ENCODE measurements at places on chromosomes 11 and 22.

GRCh38 chr11:20369826-20370225 lies 6.3 kb downstream of the HTATIP2 start:
- no peak for DNase-seq

GRCh38 chr22:41779929-41780505 lies 20.5 kb upstream of the CCDC134 start:
- peak; percentile 24 for DNase-seq

DNA sequence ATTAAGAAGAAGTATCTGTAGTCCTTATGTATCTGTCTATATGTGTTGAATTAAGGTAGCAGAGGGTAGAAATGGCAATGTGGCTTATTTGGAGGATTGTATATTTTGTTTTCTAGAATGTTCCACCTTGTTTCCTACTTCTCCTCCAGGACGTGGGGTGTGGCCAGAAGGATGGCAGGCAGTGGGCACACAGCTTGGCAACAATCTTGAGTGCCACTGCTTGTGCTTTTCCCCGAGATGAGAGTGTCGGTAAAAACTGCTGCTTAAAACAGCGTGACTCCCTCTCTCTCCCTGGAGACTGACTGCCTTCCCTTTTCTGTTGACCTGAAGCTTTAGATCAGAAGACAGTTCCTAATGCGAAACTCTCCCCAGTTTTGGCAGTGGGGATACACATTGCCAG lies 61.2 kb downstream of the FAT3 start:
- DNase-seq: no peak

- no peak for DNase-seq
These were observed 129.0 kb downstream of the MRTFA start for GRCh38 chr22:40507491-40507890.

DNA sequence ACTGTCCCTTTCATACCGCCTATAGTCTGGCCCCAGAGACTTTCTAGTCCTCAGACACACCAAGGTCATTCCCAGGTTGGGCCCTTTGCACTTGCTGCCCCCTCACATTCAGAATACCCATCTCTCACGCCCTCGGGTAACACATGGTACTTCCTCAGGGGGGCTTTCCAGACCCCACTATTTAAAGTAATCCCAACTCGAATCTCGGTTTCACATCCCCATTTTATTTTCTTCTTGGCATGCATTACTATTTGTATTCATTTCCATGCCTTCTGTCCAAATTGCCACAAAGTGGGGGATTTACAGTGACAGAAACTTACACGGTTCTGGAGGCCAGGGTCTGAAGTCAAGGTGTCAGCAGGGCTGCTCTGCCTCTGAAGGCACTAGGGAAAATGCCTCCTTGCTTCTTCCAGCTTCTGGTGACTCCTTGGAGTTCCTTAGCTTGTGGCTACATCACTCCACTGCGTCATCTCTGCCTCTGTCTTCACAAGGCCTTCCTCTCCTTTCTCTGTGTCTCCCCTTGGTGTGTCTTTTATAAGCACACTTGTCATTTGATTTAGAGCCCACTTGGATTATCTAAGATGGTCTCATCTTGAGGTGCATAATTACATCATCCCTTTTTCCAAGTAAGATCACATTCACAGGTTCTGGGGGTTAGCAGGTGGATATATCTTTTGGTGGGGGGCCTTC lies 15.1 kb downstream of the RCN1 start:
- no peak for DNase-seq

DNA sequence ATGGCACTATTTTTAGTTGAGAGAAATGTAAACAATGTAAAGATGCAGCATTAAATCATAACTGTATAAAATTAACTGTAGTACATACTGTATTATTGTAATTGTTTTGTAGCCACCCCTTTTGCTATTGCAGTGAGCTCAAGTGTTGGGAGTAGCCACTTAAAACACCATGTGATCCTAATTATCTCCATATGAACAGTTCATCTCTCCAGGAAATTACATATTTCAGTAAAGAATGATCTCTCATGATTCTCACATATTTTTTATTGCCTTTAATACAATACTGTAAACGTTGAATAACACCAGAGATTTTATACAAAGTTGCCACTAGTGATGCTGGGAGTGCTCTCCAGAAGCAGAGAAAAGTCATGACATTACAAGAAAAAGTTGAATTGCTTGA lies 1768.6 kb downstream of the LRRC4C start:
- no peak for DNase-seq

DNA sequence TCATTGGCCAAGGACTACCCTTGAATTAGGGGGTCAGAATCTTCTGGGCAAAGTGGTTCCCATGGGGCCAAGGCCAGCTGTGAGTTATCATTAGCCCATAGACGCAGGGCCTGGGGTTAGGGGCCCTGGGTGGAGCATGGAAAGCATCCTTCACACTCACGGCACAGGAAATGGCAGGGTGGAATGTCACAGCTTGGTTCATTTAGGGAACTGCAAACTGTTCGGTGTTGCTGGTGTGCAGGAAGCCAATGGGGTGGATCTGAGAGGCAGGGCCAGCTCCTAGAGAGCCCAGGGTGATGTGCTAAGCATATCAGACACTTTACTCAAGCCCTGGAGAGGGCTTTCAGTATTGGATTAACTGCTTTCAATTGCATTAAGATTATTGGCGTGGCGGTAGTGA lies 42.9 kb downstream of the TECTA start:
- DNase-seq: no peak

- DNase-seq: no peak
These were observed 997 bp downstream of the TST start for GRCh38 chr22:37018086-37018814.

- no peak for DNase-seq
These were observed 2.8 kb upstream of the KCNJ5 start for GRCh38 chr11:128888034-128888985.

DNA sequence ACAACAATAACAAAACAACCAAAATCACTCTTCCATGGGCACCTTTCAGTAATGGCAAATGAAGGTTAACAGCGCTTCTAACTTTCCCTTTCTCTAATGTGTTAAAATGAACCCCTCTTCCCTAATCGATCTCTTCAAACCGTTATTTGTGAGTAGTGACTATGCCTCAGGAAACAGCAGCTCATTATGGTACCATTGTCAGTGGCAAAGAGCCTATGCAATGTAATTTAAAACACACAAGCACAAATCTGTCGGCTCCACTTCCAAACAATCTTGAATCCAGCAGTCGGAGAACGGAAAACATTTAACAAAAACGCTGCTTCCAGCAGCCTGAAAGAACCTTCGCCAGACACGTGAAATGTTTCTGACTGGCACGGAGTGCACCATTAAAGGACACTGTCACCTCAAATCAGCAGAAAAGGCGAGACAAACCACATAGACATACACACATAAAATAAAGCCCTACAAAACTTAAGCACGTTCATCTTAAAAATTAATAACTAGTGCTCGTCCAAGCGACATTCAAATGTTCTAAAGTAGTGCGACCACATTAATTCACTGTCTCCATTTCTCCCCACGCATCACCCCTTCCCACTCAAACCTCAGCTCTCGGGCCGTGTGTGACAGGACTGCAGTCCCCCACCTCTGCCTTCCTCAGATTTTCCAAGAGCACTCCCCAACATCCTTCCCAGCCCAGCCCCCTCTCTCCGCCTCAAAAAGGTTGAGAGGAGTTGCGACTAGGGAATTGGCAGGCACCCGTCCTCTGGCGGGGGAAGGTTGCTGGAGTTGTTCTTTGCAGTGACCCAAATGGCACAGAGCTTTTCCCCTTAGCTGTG lies 748 bp downstream of the RAB30 start:
- peak; percentile 49 for DNase-seq

DNA sequence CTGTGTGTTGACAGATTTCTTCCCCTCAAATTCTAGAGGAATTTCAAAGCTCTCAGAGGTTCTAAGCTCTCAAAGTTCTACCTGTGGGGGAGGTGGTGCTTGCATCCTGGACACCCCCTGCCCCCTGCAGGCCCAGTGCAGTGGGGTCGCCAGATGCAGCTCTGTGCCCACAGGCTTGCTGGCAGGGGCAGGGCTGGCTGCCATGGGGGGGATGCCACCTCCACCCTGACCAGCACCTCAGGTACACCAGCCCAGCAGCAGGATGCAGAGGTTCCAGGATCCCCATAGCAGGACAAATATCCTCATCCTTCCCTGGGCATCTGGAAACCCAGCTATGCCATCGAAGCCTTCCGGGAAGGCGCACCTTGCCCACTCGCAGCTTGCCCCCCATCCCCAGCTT lies 91.1 kb downstream of the BRD1 start:
- DNase-seq: no peak

DNA sequence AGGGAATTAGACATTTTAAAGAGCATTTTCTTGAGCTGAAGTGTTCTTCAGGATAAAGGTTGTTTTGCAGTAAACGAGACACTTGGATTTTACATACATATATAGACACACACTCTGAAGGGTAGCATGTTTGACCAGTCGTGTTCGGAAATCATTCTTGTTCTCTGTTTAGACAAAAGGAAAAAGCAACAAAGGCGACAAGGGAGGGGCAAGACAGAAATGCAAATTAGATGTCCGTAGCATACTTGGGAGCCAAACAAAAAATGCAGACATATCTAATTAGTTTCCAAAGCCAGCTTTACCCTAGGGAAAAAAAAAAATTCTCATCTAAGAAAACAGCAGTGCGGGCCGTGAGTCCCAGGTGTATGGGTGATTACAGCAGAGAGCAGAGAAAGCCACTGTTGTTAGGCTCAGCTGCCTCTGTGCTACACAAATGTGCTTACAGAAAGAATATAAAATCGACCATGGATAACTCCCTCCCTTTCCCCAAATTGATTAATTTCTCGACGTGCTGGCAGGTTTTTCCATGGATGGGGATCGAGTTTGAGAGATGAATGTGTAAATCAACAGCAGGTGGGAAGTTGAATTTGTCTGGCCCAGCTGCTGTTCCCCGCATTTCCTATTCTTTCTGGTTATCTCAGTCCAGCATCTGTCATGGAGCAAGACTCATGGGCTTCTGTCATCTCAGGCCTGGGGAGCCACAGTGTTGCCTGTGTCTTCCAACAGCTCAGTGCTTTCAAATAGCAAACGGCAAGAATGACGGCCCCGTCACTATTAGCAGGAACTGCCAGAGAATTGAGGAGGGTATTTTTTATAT lies 176.5 kb upstream of the TTC12 start:
- no peak for DNase-seq

GRCh38 chr22:38035530-38035885 lies 21.7 kb upstream of the PICK1 start:
- no peak for DNase-seq

- DNase-seq: peak; percentile 71
These were observed 89.8 kb downstream of the RPS6KA4 start for GRCh38 chr11:64448599-64449380.

- no peak for DNase-seq
These were observed 186.5 kb downstream of the SWAP70 start for GRCh38 chr11:9850224-9850895.

- DNase-seq: no peak
These were observed 81.3 kb downstream of the SERGEF start for GRCh38 chr11:17931595-17931994.

DNA sequence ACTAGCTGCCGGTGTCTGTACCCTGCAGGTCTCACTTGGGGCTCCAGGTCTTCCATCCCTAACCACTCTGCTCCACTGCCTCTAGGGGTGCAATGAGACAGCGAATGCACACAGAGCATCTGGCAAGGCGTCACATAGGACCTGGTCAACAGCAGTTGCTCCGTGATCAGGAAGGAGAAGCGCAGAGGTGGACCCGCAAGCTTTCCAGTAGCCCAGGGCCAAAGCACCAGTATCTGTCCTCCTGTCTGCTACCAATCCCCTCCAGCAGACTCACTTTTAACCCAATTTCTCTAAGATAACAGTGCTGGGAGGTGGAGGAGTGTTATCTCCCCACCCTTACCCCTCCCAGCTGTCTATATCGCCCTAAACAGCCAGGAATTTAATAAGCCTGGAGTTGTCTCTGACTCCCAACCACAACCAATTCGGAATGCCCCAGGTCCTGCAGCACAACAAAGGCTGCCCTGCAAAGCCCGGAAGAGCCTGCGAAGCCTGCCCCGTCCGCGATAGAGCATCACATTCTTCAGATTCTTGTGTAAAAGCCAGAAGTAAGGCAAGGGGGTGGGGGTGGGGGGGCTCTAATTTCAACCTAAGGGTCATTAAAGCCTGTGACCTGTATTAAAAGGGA lies 19.3 kb downstream of the MYH9 start:
- peak; percentile 38 for DNase-seq

DNA sequence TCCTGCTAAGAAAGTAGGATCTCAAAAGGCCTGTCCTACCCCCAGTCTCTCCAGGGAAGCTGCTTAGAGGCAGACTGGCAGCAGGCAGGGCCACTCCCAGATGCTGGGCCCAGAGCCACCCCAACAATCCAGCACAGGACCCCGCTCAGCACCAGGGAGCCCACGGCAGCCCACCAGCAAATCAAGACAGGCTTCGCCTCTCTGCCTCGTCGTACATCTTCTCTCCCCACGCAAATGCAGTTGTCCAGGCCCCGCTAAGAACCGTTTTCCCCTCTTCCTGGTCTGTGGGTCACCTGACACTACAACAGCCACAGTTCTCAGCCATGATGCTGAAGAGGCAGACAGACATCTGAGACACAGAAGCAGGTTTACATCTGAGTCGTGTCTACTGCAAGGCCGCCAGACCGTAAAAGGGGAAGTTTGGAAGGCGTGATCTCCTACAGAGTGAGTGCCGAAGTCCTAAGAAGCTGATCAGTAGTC lies 51.1 kb downstream of the IGSF9B start:
- DNase-seq: no peak

GRCh38 chr11:22991196-22991595 lies 130.9 kb upstream of the CCDC179 start:
- no peak for DNase-seq

- no peak for DNase-seq
These were observed 46.5 kb downstream of the FBLN1 start for GRCh38 chr22:45548991-45549761.

DNA sequence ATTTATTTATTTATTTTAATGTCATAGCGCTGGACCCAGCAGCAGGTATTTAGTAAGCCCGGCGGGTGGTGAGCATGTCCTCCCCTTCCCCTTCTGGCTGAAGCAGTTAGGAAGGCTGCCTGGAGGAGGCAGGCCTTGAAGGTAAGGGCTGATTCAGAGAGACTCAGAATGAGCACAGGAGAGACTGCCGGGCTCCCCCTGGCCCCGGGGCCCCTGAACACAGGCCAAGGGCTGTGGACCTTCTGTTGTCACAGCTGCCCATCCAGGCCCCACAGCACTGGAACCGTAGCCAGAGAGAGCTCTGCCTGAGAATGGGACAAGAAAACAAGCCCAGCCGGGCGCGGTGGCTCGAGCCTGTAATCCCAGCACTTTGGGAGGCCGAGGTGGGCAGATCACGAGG lies 52.8 kb downstream of the KCNJ4 start:
- DNase-seq: no peak

- DNase-seq: no peak
These were observed 485.8 kb upstream of the CADM1 start for GRCh38 chr11:115990004-115990447.

- DNase-seq: no peak
These were observed 136.6 kb downstream of the ELP4 start for GRCh38 chr11:31646216-31646615.

Measured in activated naive CD4-positive, alpha-beta T cell treated with Interleukin-2 at 50 U/mL for 16 hours (primary cell).